ENCODE measurements at places on chromosomes 2 and 18. TPM values are rescaled to one million over a fixed set of nuclear protein-coding genes. Genes with fewer than 3 reads are reported as not detected.

- H3K4me3 ChIP-seq = no peak overlapping the region
- no peak overlapping the region for H3K27ac ChIP-seq
- peaks cover 14% of the 10 kb centered on the region for H3K27me3 ChIP-seq
Measured at GRCh38 chr18:7557973-7558372, 9.1 kb upstream of the PTPRM start.

GRCh38 chr2:30768708-30769480, 38.4 kb downstream of the CAPN13 start:
- peaks cover 2% of the 10 kb centered on the region for H3K27me3 ChIP-seq
- H3K4me1 ChIP-seq = peaks cover 2% of the 10 kb centered on the region
- DNase-seq = no peak
- no peaks in the 10 kb centered on the region for H3K36me3 ChIP-seq
- H3K27ac ChIP-seq = no peak overlapping the region

DNA sequence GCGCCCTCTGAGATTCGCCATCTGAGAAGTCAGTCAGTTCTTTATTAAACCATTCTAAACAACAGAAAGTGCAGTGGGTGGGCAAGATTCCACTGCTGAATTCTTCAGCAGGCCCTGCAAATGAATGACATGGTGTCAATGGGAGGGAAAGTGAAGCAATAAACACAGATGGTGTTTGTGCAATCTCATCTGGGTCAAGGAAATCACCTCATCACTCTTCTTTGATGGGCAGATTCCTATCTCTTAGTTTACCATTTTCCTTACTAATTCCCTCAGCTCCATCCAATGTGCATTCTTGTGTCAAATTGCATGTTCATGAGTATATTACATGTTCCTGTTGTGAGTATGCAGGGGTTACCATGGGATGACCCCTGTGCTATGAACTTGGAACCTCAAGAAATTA, 100.7 kb upstream of the CYP1B1 start:
- H3K4me1 ChIP-seq = no peaks in the 10 kb centered on the region
- no peaks in the 10 kb centered on the region for H3K36me3 ChIP-seq
- peaks cover 8% of the 10 kb centered on the region for H3K27me3 ChIP-seq
- H3K4me3 ChIP-seq = no peak overlapping the region
- H3K27ac ChIP-seq = no peak overlapping the region

GRCh38 chr2:214103276-214104001, 307.4 kb upstream of the VWC2L start:
- no peaks in the 10 kb centered on the region for H3K36me3 ChIP-seq
- H3K27me3 ChIP-seq = no peaks in the 10 kb centered on the region
- H3K27ac ChIP-seq = no peak overlapping the region
- H3K4me3 ChIP-seq = no peak overlapping the region
- DNase-seq = no peak

- no peak overlapping the region for H3K4me3 ChIP-seq
- DNase-seq = no peak
- no peak overlapping the region for H3K27ac ChIP-seq
- no peaks in the 10 kb centered on the region for H3K27me3 ChIP-seq
- no peaks in the 10 kb centered on the region for H3K36me3 ChIP-seq
- H3K4me1 ChIP-seq = no peaks in the 10 kb centered on the region
Measured at GRCh38 chr18:4599312-4599711, 144.2 kb upstream of the DLGAP1 start.

DNA sequence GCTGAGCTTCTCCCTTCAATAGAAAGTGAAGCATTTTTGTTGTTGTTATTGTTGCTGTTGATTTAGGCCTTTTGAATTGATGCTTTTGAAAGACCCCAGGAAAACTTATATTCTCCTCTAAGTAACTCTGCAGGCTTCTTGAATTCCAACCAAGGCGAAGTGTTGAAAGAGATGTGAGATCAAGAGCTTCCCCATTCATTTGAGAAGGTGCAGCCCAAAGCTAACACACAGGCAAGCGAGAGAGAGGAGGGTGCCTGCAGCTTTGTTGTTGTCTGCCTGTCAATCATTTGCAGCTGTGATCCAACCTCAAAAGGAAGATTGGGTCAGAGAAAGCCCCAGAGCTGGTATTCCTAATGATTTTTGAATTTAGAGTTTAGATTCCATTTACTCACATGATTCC, 963.6 kb upstream of the CNTNAP5 start:
- no peak for DNase-seq
- H3K27ac ChIP-seq = no peak overlapping the region
- H3K4me1 ChIP-seq = no peaks in the 10 kb centered on the region
- H3K36me3 ChIP-seq = no peaks in the 10 kb centered on the region

DNA sequence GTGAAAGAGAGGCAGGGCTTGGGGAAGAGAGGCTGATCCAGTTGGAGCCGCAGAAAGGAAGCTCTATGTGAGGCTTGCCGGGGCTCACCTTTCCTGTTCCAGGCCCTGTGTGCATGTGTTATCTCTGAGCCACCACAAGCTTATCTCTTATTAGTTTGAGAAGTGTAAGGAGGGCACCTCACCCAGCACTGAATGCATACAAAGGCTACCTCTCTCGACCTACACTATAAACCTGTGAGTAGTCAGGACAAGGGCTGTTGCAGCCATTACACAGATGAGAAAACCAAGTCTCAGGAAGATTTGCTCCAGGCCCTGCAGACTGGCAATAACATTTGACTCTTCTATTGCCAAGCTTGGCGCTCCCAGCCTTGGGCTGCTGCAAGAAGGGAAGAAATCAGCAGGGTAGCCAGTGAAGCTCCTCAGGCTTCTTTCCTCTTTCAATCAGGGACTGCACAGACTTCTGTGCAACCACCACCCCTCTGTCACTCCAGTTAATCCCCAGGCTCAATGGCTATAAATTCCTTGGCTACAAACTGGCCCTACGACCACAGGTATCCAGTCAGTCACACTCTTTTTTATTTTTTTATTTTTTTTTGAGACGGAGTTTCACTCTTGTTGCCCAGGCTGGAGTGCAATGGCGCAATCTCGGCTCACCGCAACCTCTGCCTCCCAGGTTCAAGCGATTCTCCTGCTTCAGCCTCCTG, 73.8 kb downstream of the CLHC1 start:
- peaks cover 8% of the 10 kb centered on the region for H3K4me1 ChIP-seq
- no peaks in the 10 kb centered on the region for H3K27me3 ChIP-seq
- no peak for DNase-seq
- H3K27ac ChIP-seq = no peak overlapping the region

- H3K4me3 ChIP-seq = no peak overlapping the region
- no peak for DNase-seq
- H3K27ac ChIP-seq = no peak overlapping the region
- no peaks in the 10 kb centered on the region for H3K4me1 ChIP-seq
- peaks cover 4% of the 10 kb centered on the region for H3K36me3 ChIP-seq
- peaks cover 14% of the 10 kb centered on the region for H3K27me3 ChIP-seq
Measured at GRCh38 chr2:65583061-65583460, 150.7 kb upstream of the SPRED2 start.

- no peaks in the 10 kb centered on the region for H3K36me3 ChIP-seq
- H3K4me1 ChIP-seq = no peaks in the 10 kb centered on the region
- no peak overlapping the region for H3K27ac ChIP-seq
- no peaks in the 10 kb centered on the region for H3K27me3 ChIP-seq
- H3K4me3 ChIP-seq = no peak overlapping the region
Measured at GRCh38 chr18:55064760-55065159, 105.5 kb upstream of the CCDC68 start.

AMER3 gene
- not detected for total RNA-seq

FZD7 gene
- 1.2 TPM for total RNA-seq

RAX gene
- total RNA-seq = not detected

PRKAG3 gene
- total RNA-seq = not detected
